Panc1 (cell line): ENCODE measurements at places on chromosomes 2 and 18.

DNA sequence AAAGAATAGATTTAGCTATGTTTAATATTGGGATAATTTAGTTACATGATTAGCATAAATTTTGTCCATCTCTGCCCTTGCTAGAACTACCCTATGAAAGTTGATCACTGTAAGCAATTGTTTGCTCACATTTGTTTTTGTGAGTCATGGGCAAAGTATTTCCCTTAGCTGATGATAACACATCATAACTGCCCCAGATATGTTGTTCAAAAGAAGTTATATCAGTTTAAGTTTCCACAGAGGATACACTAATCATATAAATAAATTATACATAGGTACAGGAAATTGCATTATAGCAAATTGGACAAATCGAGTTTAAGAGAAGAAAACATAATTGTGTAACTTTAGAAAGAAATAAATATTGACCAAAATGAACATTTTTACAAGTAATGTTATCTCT, 223.2 kb upstream of the PIK3C3 start:
- DNase-seq = no peak

GRCh38 chr2:100664756-100665101, 101.9 kb downstream of the PDCL3 start:
- DNase-seq = no peak

- DNase-seq = no peak
Measured at GRCh38 chr2:181394741-181395437, 62.3 kb upstream of the ITGA4 start.

DNA sequence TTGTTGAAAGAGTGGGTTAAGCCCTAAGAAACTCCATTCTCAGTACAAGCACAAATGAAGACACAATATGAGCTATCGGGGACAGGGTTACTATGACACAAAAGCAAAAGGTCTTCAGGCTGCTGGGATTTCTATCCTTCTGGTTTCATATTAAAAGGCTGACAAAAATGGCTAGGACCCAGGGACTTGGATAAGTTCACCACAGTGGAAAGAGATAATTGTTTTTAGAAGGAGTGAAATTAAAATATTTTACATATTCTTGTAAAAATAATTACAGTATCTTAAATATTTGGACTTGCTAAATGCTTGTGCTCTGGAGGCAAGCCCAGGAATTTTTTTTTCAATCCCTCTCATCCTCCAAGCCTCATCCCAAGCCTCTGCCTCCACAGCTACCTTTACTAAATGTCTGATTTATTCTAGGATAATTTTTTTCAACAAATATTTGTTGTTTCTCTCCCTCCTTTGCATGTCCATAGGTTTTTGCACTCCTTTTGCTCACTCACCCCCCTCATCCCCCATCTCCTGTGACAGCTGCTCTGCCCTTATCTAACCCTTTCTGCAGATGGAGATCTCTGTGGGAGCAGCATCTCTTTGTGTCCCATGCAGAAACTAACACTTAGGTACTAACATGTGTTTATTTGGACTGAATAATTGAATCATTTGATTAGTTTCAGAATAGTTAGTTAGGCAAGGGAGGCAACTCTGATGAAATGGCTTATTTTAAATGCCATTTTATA, 47.8 kb upstream of the NABP1 start:
- DNase-seq = no peak

DNA sequence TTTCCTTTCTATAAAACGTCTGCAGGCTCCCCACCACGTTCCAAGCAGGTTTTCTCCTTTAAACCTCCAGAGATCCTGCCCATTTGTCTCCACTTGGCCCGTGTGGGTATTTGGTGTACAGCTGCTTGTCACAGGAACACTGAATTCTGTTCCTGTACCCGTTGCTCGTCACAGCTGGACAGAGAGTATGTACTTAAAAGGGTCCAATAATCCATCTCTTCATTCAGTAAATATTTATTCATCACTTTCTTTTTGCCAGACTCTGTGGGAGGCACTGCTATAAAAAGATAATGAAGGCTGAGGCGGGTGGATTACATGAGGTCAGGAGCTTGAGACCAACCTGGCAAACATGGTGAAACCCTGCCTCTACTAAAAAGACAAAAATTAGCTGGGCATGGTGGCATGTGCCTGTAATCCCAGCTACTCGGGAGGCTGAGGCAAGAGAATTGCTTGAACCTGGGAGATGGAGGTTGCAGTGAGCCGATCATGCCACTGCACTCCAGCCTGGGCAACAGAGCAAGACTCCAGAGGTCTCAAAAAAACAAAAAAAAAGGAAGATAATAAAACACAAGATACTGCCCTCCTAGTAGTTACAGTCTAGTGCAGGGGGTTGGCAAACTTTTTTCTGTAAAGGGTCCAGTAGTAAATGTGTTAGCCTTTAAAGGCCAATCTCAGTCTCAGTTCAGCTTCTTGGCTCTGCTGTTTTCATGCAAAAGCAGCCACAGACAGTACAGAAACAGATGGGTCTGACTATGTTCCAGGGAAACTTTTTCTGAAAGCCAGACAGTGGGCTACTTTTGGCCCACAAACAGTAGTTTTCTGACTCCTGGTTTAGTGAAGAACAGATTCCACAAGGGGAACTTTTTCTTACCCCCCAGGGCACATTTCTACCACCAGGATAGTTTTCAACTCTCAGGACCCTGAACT, 309.9 kb upstream of the RAB12 start:
- no peak for DNase-seq

- no peak for DNase-seq
Measured at GRCh38 chr18:37714691-37715090, 149.1 kb upstream of the CELF4 start.

GRCh38 chr18:49934457-49934856, 121.1 kb upstream of the ACAA2 start:
- no peak for DNase-seq

DNA sequence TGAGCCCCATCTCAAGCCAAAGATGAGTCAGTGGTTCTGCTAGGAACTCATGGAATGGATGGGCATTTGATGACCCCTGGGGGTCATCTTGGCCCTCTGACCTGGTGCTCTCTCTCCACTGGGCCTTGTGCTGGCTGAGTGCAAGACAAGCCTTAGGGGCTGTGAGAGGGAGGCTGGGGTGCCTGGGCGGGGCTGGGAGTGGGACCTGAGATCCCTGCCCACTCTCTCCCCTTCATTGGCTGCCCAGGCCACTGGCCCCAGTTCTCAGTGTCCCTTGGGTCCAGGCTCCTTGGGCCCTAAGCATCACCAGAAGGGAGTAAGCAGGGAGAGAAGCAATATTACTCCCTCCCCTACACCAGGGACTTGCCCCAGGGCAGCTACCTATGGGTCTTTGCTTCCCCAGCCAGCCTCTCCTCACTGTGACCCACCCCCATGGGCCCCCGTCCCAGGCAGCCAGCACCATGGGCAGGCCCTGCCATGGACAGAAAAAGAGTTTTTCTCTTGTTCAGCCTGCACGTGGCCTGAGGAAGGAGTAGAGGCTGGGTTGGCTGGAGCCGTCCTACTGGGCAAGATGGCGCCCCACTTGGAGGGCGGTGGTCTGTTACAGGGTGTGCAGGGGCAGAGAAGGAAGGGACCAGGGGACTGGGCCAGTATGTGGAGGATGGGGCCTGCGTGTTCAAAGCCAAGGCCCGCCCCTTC, 33.6 kb downstream of the ATOH8 start:
- DNase-seq = no peak

- no peak for DNase-seq
Measured at GRCh38 chr2:239393941-239394340, 6.9 kb downstream of the HDAC4 start.

GRCh38 chr18:27239669-27240068, 54.6 kb upstream of the CHST9 start:
- DNase-seq = no peak
